ENCODE measurements at places on chromosomes 11 and 22.
A peak's percentile ranks its signal among the peaks of the same experiment; 100 is the strongest.

DNA sequence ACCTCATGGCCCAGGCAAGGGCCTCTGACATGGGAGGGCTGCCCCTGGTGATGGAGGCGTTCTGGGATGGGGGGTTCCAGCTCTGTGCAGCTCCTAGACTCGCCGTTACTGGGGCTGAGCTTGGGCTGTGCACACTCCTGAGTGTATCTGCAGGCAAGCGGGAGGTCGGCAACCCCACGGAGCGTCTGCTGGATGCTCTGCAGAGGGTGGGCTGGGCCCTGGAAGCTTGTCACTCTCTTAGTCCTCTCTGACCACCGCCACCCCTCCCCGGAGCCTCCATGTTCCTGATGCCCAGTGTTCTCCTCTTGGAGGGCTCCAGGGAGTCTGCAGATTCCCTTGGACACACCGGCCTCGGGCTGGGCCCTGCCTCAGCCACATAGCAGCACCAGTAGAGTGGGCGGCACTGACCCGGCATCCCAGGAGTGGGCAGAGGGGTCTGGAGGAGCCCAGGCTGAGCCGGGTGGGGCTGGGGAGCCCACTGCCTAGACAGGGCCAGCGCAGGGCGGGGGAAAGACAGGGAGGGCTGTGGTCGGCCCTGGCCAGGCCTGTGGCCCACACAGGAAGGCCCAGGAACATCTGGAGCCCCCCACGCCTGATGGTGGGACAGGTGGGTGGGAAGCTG is 20.6 kb upstream of the MUC5B start:
- peaks cover 18% of the 10 kb centered on the region for H3K27me3 ChIP-seq
- no peak overlapping the region for H3K4me3 ChIP-seq
- peak; percentile 7 for DNase-seq
- H3K27ac ChIP-seq, result no peak overlapping the region
- H3K4me1 ChIP-seq, result no peaks in the 10 kb centered on the region
- H3K36me3 ChIP-seq, result no peaks in the 10 kb centered on the region

DNA sequence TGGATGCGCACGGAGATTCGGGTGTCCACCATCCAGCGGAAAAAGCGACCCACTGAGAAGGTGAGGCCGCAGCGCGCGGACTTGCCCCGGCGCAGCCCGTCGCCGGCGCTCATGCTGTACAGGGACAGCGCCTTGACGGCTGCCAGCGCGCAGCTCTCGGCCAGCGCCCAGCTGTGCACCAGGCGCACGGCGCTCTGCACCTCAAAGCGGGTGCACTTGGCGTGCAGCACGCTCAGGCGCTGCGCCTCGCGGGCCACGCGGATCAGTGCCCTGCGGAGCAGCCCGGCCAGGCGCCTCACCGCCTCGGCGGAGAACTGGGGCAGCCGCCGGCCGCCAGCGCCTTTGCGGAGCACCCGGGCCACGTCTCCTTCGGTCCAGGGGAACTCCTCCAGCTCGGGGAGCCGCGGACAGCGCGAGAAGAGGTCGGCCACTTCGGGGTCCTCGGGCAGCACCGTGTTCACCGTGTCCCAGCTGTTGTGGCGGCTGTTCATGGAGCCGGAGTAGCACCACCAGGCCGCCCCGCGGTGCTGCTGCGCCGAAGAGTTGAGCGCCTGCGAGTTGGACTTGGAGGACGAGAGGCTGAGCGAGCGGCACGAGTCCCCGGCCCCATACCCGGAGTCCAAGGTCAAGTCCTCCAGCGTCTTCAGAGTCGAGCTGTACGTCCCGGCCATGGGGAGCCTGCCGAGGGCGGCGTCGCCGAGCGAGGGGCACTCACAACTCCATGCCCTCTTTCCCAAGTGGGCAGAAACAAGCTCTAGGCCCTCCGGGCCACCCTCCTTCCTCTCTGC is 703 bp downstream of the ABTB2 start:
- peak overlapping the region; percentile 62 for H3K27ac ChIP-seq
- peaks cover 6% of the 10 kb centered on the region for H3K27me3 ChIP-seq
- peak overlapping the region; percentile 58 for H3K4me3 ChIP-seq

- H3K4me1 ChIP-seq, result peaks cover 10% of the 10 kb centered on the region
- no peak overlapping the region for H3K4me3 ChIP-seq
- no peak overlapping the region for H3K27ac ChIP-seq
- peak; percentile 64 for DNase-seq
- H3K27me3 ChIP-seq, result no peaks in the 10 kb centered on the region
- H3K36me3 ChIP-seq, result peaks cover 38% of the 10 kb centered on the region
Observed at GRCh38 chr11:45930031-45930794, 7.8 kb downstream of the LARGE2 start.

DNA sequence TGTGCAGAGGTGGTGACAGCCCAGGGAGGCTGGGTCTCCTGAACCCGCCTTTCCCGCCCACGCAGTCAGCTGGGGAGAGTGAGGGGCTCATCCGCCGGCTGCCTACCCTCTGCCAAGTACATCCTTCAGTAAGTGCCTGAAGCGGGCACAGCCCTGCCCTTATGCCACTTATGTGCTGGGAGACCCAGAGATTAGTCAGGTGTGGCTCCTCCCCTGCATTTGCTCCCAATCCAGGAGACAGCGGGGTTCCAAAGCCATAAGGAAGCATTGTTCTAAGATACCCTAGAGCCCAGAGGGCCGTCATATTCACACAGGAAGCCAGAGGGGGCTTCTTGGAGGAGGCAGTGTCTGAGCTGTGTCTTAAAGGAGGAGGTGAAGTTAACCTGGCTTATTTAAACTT is 5.8 kb upstream of the PPP6R3 start:
- no peak for DNase-seq
- no peaks in the 10 kb centered on the region for H3K4me1 ChIP-seq
- H3K4me3 ChIP-seq, result no peak overlapping the region
- H3K27ac ChIP-seq, result no peak overlapping the region

DNA sequence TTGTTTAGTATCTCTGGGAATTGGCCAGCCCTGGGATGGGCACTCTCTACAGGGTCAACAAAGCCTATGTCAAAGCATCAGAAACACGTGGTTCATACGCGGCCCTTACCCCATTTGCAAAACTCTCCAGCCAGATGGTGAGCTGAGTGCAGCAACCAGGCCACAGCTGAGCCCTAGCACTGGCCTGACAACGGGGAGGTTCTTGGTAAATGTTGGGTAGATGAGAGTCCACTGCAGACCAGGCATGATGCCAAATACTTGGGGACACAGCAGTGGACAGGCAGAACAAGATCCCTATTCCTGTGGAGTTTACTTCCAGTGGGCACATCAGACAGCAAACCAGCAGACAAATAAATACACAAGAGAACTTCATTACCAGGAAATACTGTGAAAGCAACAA is 172.1 kb upstream of the SYT13 start:
- no peak for DNase-seq
- no peak overlapping the region for H3K27ac ChIP-seq
- H3K4me1 ChIP-seq, result no peaks in the 10 kb centered on the region
- no peak overlapping the region for H3K4me3 ChIP-seq
